ENCODE measurements at places on chromosomes 2 and 18. TPM values are rescaled to one million over a fixed set of nuclear protein-coding genes. Genes with fewer than 3 reads are reported as not detected.

CDH19 gene
- total RNA-seq = not detected

LRP2 gene
- not detected for total RNA-seq

TBR1 gene
- total RNA-seq = under 0.01 TPM

SKA1 gene
- 2.0 TPM for total RNA-seq

SCLY gene
- total RNA-seq = 11.4 TPM

SNED1 gene
- 16.6 TPM for total RNA-seq
